ENCODE measurements at places on chromosomes 11 and 22.

- DNase-seq, result no peak
Measured at GRCh38 chr11:45857961-45858474, 10.7 kb downstream of the CRY2 start.

DNA sequence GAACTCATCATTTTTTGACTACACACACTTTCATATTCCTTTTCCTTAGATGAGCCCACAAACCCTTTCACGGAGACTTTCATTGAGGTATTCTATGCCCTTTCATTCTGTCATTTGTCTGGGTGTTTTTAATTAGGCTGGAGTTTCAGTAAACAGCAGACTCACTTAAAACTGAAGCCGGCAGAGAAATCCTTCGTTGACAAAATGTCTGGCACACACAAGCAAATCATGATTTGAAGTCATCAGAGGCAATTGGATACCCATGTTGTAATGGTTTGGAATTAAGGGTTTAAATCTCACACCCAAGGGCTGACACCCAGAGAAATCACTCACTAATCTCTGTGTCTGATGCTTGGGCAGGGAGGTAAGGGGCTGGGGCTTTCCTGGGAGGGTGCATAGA lies 127.1 kb downstream of the EHF start:
- DNase-seq, result no peak

- peak; percentile 94 for DNase-seq
Measured at GRCh38 chr11:65576867-65577755, 1.3 kb downstream of the EHBP1L1 start.

GRCh38 chr22:28728621-28729313 lies 12.9 kb downstream of the CHEK2 start:
- no peak for DNase-seq

GRCh38 chr11:79458709-79459108 lies 17.9 kb upstream of the TENM4 start:
- no peak for DNase-seq

GRCh38 chr11:76259299-76259908 lies 53.1 kb upstream of the WNT11 start:
- DNase-seq, result peak; percentile 76

DNA sequence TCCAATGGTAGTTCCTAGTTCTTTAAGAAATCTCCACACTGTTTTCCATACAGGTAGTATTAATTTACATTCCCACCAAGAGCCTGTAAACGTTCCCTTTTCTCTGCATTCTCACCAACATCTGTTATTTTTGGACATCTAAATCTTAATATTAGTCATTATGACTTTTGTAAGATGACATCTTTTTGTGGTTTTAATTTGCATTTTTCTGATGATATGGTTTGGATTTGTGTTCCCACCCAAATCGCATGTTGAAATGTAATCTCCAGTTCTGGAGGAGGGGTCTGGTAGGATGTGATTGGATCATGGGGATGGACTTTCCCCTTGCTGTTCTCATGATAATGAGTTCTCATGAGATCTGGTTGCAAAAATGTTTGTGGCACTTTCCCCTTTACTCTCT lies 89.0 kb downstream of the MUC15 start:
- DNase-seq, result no peak

DNA sequence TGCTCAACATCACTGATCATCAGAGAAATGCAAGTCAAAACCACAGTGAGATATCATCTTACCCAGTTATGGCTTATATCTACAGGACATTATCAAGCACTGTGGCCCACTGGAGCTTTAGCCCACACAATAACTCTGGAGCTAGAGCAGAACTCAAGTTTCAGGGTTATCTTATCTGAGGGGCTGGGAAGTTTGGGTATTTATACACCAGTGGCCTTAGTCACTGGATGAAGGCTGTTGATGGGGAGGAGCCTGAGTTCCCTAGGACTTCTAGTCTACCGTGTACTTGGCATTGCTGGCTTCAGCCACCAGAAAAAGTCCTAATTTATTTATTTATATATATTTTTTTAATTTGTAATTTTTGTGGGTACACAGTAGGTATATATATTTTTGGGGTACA lies 19.3 kb downstream of the HSD17B12 start:
- DNase-seq, result no peak

GRCh38 chr11:102879801-102880200 lies 5.0 kb upstream of the MMP12 start:
- no peak for DNase-seq

DNA sequence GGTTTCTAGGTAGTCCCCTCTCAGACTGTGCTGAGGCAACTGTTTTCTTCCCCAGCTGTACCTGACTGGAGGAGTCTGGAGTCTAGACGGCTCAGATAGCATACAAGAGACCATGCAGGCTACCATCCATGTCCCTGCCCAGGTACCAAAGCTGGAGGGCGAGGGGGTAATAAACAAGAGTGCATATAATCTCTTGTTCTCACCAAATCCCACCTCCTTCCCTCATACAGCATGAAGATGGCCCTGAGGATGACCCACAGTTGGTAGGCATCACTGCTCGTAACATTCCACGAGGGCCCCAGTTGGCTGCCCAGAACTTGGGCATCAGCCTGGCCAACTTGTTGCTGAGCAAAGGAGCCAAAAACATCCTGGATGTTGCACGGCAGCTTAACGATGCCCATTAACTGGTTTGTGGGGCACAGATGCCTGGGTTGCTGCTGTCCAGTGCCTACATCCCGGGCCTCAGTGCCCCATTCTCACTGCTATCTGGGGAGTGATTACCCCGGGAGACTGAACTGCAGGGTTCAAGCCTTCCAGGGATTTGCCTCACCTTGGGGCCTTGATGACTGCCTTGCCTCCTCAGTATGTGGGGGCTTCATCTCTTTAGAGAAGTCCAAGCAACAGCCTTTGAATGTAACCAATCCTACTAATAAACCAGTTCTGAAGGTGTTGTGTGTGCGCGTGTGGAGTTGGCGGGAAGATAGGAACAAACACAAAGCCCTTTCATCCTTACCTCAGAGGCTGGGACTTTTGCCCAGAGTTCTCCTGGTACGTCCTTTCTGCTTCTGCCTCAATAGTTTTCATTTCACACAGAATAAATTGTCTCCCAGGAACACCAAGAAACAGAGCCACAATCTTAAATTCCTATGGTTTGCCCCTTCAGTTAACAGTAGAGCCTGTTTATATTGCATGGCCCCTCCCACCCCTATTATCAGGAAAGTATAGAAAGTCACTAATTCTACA lies 8.5 kb downstream of the HMBS start:
- peak; percentile 41 for DNase-seq

GRCh38 chr11:84922836-84923235 lies 704.3 kb downstream of the DLG2 start:
- no peak for DNase-seq

- no peak for DNase-seq
Measured at GRCh38 chr11:47394322-47395222, 13.8 kb upstream of the SLC39A13 start.

- DNase-seq, result no peak
Measured at GRCh38 chr11:93274851-93275250, 55.7 kb upstream of the DEUP1 start.

DNA sequence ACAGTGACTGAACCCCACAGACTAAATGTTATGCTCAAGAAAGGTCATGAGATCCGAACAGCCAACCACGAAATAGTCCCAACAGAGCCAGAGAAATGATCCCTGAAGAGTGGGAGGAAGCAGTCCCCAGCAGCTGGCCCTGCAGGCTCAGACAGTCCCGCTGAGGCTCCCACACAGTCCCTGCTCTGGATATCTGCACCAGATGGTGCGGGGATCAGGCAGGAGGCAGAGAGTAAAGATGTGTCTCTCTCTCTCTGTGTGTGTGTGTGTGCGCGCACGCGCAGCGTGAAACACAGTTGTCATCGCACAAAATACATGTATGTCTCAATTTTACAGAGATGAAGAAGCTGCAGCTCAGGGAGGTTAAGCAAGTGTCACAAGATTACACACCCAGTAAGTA lies 27.9 kb downstream of the GUCY1A2 start:
- no peak for DNase-seq

DNA sequence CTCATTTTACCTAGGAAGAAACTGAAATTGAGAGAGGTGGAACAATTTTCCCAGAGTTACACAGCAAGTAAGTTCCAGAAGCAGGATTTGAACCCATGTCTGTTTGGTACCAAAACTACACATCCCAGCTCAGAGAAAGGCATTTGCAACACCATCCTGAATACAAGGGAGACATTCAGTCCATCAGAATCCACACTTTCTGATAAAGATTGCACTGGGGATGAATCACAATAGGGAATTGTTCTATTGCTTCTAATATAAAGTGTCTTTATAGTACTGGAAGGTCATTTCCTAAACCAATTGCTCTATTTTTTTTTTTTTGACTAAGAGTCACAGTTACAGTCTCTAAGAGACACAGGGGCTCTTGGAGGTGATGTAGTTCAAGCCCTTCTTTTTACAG lies 208.1 kb upstream of the CADM1 start:
- DNase-seq, result no peak

- no peak for DNase-seq
Measured at GRCh38 chr11:100329352-100329751, 357.7 kb upstream of the ARHGAP42 start.

- peak; percentile 70 for DNase-seq
Measured at GRCh38 chr11:73950869-73951710, at the start of gene DNAJB13. Gene DNAJB13 (plus strand): TSS chr11:73951026. CDS start chr11:73951070, 44 bp downstream.

GRCh38 chr11:122796128-122796717 lies 42.1 kb upstream of the CRTAM start:
- peak; percentile 79 for DNase-seq

GRCh38 chr22:45997077-45997776 lies 20.3 kb upstream of the WNT7B start:
- peak; percentile 64 for DNase-seq

DNA sequence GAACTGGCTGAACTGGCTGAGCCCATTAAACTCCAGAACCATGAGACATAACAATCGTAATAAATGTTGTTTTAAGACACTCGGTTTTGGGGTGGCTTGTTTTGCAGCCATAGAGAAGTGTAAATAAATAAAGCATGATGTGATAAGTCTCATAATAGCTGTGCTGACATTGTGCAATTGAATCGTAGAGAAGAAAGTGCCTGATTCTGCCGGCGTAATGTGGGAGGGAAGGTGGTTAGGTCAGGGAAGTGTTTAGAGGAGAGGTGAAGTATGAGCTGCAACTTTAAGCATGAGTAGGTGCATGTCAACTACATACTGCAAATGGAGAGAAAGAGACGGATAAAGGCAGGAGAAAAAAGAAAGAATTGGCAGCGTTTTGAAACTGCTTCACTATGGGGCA lies 217.1 kb downstream of the BLID start:
- DNase-seq, result no peak

DNA sequence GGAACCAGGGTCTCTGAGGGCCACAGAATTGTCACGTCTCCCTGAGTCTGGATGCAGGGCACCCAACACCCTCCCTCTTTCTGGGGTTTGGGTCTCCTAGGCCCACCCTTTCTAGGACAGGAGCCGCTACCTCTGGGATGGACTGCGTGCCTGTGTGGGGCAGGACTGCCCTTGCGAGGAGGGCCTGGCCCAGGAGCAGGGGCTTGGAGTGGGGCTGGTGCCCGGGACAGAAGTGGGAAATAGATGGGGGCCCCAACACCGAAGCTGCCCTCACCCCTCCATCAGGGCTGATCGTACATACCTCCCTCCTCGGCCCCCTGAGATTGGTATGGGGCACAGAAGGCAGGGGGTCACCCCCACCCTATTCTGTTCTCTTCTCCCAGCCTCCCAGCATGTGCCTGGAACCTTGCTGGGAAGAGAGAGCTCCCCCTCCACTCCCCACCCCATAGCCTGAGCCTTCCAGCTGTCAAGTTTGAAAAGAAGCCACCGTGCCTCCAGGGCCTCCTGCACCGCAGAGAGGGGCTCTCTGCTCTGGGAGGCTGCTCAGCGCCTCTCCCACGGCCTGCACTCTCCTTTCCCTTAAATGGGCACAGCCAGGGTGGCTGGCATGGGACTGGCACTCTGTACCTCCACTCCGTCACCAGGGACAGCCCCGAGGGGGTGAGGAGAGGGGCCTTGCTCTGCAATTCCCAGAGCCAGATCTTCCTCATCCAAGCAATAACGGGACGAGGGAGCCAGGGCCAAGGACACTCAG lies 1.8 kb downstream of the LRRC10B start:
- DNase-seq, result no peak

DNA sequence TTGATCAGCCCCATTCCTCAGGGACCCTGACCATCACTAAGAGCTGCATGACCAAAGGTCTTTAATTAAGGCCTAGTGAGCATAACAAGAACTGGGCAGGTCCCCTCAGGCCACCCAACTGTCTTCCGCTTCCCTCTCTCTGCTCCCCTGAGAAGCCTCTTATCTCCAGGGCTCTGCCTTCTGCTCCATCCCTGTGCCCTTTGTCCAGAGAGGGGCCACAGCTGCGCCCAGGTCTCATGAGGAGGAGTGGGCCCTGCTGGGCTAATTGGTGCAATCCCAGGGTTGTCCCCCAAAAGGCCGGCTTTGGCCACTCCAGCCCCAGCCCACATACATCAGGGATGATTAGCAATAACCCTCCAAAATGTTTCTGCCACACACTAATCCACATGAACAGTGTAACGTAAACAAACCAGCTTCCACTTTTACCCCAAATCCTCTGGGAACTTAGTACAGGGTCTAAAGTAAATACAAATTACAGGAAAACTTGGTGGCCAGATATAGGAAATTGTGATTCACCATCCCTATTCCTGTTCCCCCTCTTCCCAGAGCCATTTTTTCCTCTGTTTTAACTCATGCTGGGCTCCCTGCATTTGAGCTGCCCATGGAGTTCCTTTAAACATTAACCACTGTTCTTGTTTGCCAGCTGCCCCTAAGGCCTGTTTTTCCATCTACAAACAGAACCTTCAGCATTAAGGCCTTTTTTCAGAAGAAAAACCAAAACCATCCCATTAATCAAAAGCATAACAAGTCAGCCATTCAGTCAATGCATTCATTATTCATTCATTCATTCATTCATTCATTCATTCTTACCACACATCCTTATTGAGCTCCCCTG lies 34.6 kb upstream of the CAVIN3 start:
- DNase-seq, result no peak

DNA sequence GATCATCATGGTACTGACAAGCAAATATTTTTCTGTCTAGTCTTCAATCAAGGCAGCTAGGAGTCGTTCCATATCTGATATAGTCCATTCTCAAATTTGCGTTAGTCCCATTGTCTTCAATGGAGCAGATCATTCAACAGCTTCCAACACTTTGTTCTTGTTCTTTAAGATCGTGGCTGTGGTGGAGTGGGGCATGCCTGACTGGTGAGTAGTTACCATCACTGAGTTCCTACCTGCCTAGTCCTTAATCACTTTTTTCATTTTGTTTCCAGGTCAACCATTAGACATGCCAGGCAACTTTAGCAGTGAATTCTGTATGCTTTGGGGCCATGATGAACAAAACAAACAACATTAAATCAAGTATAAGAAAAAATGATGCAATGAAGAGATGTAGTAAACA lies 693.1 kb upstream of the KIRREL3 start:
- DNase-seq, result no peak

- DNase-seq, result peak; percentile 76
Measured at GRCh38 chr22:19060356-19061009, 61.7 kb downstream of the DGCR2 start.
